ENCODE measurements at places on chromosomes 2 and 18.
A peak's percentile ranks its signal among the peaks of the same experiment; 100 is the strongest.

- DNase-seq = no peak
Observed at GRCh38 chr2:177118636-177119035, 94.0 kb upstream of the HNRNPA3 start.

DNA sequence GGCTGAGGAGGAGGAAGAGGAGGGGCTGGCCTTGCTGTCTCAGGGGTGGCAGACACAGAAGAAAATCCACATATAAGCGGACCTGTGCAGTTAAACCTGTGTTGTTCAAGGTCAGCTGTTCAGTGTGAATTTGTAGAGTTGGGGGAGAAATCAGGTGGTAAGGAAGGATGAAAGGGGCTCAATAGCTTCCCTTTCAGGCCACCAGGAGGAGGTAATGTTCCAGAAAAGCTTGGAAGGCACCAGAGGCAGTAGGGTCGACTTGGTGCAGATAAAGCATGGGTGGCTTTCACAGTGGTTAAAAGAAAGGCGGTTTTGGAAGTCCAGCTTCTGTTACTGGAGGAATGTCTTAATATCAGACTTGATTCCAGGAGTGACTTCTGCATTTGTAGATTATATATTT lies 167.4 kb downstream of the THSD7B start:
- no peak for DNase-seq

- no peak for DNase-seq
Observed at GRCh38 chr2:105753380-105753779, 8.7 kb downstream of the NCK2 start.

DNA sequence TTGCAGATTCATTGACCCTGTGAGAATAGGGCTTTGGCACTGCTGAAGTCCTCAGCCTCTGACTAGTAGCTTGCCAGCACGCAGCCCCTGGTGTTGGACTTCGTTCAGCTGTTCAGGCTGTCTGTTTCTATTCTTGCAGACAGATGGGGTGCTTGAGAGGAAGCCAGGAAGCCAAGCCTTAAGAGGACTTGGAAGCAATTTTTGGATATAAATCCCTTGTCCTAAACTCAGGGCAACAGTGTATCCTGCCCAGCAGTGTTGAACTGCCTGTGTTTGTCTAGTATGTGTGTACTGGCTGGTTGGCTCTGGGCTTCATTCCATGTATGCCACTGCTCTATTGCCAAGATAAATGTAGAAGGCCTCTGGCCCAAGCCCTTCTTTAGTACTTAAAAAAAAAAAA lies 108.6 kb downstream of the COMMD1 start:
- DNase-seq = peak; percentile 77

DNA sequence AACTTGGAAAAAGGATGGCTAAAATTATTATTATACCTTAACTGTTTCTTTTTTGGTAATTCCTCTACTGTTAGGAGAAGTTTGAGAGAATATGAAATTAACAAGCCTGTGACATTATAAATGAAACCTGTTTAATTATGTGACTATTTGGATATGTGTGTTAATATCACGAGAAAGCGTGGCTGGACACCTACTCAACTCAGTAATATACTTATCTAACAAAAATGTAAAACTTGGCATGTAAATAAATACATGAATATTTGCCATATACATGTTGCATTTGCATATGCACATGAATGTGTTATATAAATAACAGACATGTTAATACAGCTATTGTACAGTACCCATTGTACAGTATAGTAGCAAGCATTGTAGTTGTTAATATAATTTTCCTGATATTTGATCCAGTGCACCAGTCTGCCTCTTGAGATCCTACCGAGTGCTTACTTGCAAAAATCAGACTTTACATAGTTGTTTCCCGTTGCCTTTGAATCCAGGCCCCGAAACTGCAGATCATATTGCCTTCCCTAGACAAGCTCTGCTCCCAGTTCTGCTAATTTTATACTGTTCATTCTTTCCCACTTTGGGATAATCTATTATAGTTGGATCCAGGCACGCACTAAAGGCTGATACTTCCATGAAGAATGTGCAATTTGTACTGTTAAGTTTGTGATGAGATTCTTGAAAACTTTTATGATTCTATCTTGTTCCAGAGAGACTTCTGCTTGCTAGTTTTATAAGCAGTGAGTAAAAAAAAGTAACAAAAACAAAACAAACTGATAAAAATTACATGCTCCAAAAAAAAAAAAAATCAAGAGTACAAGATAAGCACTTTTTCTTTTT lies 395.6 kb downstream of the ARHGAP15 start:
- peak; percentile 54 for DNase-seq

DNA sequence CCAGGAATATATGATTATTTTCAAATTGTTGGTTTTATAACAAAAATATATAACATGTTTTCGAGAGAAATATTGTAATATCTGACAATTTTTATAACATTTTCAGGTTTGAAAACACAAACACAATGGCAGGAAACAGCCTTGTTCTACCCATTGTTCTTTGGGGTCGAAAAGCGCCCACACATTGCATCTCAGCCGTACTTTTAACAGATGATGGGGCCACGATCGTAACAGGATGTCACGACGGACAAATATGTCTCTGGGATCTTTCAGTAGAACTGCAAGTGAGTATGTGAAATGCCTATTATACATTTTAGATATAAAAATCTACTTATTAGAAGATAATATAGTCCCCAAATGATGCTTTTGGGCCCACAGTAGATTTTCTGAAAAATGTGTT lies 21.2 kb downstream of the WDR7 start:
- DNase-seq = no peak

DNA sequence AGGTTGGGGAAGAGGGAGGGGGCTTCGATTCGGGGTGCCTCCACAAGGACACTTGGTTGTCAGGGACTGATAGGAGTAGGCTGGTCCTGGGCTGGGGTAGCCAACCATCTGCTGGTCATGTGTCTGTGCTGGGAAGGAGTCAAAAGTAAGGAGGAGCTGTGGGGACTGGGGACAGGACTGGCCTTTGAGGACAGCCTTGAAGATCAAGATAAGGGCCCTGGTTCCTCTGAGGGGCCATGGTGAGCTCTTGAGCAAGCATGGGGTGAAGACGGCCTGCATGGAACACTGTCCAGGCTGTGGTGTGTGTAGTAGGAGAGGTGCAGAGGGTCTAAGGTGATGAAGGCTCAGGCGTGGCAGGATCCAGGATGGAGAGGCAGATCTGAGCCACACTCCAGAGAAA lies 1.7 kb downstream of the CYP27A1 start:
- no peak for DNase-seq

GRCh38 chr18:79554321-79554720 lies 125.3 kb upstream of the CTDP1 start:
- no peak for DNase-seq

DNA sequence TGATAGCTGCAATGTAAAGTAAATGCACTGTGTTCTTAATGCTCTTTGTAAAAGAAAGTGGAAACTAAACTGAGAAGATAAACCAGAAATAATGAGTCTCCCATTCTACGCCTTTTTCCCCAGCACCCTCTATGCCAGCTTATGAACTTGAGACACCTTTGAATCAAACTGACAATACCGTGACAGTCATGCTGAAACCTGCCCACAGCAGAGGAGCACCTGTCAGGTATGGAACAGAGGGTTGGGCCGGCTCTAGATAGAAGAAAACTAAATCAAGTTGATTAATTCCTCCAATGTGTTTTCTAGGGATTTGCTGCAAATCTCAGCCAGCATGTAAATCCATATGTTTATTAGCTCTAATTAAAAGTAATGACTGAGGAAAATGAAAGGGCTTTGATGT lies 520.6 kb upstream of the RAB12 start:
- no peak for DNase-seq

- DNase-seq = no peak
Observed at GRCh38 chr2:71922091-71922490, 225.6 kb downstream of the CYP26B1 start.

DNA sequence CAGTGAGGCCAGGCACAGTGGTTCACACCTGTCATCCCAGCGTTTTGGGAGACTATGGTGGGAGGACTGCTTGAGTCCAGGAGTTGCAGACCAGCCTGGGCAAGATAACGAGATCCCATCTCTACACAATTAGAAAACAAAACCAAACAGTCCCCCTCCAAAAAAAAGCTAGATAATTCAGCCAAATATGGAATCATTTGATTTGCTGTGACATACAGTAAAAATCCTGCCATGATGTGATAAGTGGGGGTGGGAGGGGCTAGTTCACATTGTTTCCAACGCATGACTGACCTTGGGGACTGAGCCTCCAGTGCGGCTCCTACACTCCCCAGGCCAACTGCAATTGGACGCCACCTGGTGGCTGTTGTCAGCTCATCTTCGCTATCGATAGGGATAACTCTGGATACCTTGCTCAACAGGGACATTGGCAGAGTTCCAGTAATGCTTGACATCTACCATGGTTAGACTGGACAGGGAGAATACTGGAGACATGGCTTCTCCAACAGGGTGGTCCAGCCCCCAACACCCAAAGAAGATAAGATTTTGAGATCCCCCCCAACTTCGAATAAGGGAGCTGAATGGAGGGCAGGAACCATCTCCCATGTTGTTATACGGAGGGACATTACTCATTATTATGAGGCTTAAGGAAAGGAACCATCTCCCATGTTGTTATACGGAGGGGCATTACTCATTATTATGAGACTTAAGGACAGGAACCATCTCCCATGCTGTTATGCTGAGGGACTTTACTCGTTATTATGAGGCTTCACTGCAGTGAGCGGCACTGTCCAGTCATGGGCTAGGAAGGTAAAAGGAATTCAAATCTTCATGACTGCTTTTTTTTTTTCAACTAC lies 135.9 kb downstream of the TGIF1 start:
- DNase-seq = peak; percentile 34

DNA sequence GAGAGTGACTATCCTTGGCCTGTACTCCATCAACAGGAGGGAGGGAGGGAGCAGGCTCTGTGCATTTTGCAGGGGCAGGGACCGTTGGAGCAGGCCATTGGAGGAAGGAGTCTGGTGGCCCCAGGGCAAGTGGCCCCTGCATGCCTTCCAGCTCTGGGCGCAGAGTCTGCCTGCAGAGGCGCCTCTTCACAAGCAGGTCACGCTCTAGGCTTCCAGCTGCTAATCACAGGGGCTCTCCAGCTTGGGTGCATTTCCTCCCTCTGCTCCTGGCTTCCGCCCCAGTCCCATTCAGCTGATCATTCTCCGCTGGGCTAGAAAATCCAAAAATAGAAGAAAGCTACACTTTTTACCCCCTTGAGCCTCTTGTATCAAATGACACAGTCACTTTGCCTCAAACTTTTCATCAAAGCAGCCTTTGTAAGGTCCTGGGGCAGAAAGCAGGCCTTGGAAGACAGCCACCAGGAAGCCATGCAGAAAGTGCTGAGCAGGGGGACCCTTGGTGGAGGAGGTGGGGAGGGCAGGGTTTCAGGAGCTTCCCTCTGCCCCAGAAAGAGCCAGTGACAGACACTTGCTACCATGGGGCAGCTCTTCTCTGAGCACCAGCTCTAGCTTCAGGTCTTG lies 11.3 kb downstream of the TMEM247 start:
- DNase-seq = peak; percentile 62

DNA sequence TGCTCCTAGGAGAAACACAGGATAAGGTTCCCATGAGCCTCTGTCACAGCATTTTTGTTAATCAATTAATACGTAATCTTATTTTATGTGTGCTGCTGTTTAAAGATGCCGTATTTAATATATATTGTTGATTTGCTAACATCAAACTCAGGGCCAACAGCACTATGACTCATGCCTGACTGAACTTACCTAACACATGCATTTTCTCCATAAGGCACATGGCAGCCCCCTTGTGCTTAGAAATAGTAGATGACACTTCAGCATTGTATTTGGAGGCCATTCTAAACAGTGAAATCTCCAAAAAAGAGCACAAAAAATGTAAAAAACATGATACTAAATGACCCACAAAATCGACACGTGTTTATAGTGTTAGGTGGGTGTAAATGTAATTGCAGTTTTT lies 314.8 kb downstream of the MYCN start:
- DNase-seq = no peak

DNA sequence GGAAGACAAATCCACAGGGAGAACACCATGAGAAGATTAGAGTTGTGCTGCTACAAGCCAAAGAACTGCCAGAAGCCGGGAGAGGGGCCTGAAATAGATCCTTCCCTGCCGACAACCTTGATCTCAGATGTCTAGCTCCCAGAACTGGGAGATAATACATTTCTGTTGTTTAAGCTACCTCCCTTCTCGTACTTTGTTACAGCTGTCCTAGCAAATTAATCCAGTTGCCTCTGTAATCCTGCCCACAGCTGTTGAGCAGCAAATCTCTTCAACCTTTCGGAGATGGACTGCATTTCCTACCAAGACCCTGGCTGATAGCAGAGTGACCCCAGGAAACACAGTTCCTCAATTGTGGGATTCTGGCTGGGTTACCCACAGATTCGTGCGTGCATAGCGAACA lies 2.6 kb upstream of the TBC1D8 start:
- DNase-seq = no peak

DNA sequence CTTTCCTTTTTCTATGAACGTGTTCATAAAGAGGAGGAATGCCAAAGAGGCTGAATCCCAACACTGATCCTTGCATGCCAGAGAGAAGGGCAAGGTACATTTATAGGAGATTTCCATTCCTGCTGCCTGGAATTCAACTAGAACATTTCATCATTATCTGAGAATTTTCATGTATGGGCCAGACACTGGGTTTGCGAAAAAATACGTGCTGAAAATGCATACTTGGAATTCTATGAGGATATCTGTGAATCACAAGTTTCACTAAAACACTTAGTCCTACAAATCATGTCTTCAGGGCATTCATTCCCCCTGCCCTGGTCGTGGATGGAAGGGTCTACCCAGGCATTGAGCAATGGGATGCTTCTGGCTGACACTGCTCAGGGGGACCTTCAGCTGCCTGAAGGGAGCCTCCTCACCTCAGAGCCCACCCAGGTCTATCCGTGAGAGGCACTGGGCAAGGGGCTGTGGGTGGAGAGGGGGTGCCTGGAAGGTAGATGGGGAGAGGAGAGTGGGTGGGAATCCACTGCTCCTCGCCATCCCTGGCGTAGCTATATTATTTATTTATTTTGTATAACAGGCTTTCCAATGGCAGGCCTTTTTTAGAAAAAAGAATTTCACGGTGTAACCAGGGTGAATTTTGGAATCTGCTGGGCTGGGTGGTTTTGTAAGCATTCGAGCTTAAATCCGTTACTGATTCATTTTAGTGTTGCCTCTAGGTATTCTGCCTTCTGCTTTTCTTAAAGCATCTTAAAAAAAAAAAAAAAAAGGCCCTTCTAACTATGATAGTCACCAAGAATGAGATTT lies 560.6 kb upstream of the ID2 start:
- DNase-seq = peak; percentile 19

DNA sequence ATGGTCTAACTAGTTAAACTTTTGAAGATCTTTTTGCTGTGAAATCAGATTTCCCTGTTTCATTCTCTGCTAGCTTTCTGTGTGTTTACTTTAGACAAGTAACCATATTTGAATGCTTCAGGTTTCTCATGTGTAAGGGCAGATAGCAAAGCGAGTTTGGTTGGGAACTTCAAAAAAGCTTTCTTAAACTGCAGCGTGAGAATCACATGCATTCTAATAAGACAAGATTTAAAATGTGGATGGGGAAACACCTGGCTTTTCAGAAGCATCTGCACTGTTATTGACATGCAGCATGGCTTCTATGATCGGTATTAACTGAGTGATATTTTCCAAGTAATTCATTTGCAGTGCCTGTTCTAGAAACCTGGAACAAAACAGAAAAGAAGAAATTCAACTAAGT lies 119.3 kb downstream of the ABCA12 start:
- no peak for DNase-seq

GRCh38 chr18:10660179-10660884 lies 134.5 kb downstream of the NAPG start:
- peak; percentile 82 for DNase-seq

Measured in skin of body (tissue), 3 donors.